K562 (cell line): ENCODE measurements at places on chromosomes 5 and 9.

GRCh38 chr9:69115621-69116020 lies 58.5 kb upstream of the TJP2 start:
- DNase-seq: no peak

GRCh38 chr9:86356871-86357866 lies 3.0 kb upstream of the TUT7 start:
- no peak for DNase-seq

- DNase-seq: peak; percentile 76
These were observed 9.9 kb upstream of the FBP2 start for GRCh38 chr9:94603259-94604160.

- peak; percentile 16 for DNase-seq
These were observed 47.9 kb downstream of the DEPDC1B start for GRCh38 chr5:60651872-60652620.

DNA sequence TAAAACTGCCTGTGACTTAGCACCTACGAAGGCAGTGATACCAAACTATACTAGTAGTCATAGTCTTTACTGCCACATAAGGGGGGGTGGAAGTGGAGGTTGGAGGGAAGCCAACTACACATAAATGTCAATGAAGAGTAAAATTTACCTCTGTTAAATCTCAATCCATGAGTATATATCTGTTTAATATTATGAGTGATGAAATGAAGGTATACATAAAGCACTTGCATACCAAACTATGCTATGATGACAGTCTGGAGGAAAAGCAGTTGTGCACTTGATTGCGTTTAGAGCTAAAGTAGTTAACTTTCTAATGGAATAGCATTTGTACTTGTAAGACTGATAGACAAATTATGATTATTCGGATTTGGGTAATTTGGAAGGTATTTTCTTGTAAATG lies 129.2 kb upstream of the POU5F2 start:
- DNase-seq: no peak

GRCh38 chr9:6557883-6558616 lies 87.5 kb downstream of the GLDC start:
- DNase-seq: no peak

DNA sequence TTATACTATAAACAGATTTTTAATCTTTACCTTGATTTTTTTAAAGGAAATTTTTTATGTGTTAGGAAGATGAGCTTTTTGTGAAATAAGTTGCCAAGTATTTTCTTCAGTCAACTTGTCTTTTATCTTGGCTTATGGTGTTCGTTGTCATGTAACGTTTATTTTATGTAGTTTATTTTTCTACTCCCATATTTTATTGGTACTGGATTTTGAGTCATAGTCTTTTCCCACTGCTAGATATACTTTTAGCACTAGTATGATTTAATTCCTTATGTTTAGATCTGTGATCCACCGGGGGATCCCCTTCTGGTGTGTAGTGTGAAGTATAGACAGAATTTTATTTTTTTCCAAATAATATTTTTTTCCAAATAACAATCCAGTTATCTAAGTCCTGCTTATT lies 54.2 kb downstream of the DENND4C start:
- no peak for DNase-seq

DNA sequence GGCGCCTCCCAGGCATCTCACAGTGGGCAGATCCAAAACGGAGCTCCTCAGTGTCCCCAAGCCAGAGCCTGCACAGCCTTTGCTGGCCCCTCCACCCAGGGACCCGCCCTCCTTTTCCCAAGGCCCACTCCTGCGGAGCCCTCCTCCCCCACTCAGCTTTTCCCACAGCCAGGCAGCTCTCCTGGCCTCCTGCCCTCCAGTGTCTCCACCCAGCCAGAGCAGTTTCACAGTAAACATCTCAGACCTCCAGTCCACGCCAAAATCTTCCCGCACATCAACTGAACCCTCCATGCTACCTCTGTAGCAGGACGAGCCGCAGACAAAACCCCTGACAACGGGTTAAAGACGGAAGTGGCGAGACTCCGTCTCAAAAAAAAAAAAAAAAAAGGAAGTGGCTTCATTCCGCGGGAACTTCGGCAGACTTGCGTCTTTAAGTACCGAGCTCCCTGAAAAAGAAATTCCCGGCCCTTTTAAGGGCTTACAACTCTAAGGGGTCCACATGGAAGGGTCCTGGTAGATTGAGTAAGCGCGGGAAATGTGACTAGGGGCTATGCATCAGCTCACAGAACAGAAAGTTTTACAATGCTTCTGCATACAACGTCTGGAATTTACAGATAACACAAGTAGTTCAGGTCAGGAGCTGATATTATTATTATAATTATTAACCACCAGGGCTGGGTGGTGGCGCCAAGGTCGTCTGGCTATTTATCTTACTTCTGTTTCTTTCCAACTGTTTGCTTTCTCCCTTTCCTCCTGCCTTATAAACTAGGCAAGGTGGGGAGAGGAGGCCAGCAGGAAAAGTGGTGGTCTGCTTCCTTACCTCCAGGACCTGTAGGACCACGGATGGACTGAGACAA lies 11.4 kb upstream of the GRIN1 start:
- peak; percentile 77 for DNase-seq

DNA sequence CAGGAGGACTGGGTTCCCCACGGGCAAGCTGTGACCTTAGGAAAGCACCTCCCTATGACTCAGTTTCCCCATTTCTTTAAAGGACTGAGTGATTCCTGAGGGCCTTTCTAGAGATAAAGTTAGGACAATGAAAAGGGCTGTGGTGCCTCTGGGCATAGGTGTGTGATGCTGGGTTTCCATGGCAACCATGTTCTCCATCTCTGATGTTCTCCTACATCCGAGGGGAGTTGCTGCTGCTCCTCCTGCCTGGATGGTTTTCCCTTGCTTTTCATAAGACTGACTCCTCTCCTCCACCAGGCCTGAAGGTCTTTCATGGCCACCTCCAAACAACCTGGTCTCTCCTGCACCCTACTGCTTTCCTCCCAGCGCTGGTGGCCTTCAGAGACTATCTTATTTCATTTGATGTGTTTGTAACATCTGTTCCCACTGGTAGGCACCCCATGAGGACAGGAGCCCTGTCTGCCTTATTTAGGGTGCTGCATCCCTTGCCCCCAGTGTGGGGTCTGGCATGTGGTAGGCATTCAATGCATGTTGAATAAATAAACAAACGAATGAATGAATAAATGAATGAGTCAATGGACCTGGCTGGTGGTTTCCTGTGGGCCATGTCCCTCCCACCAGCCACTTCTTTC lies 112.2 kb upstream of the HAND1 start:
- DNase-seq: no peak

DNA sequence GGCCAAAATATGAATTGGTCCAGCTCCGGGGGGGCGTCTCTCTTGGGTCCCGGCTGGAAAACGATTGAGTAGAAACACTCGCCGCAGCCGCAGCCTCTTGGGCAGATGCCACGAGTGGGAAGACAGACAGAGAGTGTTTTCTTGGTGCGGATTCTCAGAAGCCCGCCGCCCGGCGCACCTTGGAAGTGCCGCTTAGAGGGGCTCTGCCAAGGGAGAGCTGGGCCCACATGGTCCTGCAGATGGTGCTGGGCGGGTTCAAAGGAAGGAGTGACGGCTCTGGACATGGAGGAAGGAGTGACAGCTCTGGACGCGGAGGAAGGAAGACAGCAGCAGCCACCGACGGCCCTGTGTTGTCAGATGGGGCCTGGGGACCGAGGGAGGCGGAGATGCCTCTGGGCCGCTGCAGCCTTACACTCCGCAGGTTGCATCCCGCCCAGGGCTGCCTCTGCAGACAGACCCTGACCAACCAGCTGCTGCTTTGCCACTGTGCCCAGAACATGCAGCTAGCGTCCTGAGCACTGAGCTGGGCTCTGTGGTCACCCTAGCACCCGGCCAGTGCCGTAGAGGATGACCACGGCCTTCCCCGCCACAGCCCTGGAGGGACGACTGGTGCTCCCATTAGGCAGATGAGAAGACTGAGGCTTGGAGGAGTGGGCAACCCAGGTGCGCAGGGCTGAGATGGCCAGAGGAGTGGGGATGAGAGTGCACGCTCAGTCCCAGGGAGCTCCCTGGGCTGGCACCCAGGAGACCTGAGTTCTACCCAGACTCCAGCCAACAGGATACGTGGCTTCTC lies 20.8 kb upstream of the QRFP start:
- peak; percentile 68 for DNase-seq

DNA sequence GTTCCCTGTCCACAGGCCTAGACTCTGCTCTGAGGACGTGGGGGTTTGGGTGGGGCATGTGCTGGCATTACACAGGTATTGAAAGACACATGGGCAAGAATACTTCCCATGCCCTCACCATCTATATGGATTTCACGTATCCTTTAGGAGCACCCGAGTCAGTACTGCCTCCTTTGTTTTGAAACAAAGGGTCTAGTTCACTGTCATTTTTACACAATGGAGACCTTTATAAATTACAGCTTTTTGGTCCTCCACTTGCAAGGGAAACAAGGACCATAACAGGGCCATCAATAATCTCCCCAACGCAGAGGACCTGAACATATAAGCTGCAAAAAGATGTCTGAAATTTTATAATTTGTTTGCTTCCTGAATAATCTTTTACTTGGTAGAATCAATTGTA lies 24.9 kb upstream of the CRHBP start:
- DNase-seq: no peak

DNA sequence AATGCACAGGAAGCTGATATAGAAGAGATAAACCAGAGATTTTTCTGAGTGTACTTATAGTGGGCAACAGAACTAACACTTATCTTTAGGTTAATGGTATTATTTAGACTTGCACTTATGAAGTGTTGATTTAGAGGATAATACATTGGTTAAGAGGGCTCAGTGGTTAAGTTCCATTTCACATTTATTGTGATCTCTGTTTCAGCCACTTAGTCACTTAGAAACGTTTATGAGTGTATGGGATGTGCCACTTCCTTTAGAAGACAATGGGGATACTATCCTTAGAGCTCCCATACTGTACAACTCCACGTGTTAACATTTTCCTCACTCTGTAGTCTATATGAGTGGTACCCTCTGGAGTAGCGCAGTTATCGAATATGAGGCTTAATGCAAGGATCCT lies 57.5 kb downstream of the PIP5K1B start:
- no peak for DNase-seq

DNA sequence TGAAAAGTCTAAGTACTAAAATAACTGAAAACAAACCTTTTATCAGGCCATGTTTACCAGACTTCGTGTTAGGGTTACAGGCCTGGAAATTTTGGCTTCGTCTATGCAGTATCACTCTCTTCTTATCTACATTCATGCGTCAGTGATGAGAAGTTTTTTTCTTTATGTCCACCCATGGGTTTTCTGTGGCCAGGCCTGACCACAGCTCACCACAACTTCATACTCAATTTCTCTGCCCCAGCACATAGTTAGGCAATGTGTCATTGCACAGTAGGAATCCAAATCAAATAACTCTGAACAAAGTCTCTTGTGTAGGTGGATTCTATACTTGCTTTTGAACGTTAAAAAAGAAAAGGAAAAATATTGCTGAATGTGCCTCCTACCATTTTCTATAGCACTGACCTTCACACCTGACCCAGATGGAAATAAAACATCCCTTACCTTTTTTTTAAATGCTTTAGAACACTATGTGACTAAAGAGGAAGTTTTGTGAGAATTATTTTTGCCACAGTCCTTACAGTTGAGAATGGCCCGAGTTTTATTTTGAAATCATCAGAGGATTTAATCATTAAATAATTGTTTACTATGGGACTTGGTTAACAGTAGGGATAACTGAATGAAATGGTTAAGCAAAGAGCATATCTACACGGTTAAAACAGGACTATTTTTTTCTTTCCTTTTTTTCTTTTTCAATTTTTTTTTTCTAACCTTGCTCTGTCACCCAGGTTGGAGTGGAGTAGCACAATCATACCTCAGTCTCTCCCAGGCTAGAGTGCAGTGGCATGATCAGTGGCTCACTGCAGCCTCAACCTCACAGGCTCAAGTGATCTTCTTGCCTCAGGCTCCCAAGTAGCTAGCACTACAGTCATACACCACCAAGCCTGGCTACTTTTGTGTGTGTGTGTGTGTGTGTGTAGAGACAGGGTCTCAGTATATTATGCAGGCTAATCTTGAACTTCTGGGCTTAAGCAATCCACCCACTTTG lies 1247.0 kb upstream of the ACO1 start:
- no peak for DNase-seq

DNA sequence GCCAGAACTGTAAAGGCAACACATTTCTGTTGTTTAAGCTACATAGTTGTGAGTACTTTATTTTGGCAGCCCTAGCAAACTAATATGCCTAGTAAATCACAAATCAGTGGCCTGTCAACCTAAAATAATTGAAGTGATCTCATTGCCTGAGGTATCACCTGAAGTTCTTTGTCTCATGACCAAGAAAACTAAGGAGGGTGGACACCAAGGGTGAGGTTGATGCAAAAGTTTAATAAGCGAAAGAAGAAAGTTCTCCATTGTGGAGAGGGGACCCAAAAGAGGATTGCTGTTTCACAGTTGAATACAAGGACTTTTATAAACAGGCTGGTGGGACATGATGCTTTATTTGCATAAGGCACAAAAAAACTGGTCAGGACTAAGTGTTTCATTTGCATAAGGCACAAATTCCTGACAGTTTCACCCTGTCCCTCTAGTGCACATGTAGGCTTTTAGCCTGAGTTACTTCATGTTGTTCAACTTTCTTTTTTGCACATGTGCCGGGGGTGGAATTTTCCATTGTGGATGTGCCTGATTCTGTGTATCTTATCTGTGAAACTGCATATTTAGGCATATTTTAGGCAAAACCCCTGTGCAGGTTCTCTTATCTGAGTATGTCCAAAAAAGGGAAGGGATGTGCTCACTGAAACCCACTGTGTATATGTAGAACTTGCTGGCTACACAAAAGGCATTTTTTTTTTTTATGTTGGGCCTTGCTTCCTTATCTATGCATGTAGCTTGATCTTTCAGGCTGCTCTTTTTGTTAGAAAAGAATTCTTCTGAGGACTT lies 108.6 kb upstream of the RAI14 start:
- DNase-seq: no peak

DNA sequence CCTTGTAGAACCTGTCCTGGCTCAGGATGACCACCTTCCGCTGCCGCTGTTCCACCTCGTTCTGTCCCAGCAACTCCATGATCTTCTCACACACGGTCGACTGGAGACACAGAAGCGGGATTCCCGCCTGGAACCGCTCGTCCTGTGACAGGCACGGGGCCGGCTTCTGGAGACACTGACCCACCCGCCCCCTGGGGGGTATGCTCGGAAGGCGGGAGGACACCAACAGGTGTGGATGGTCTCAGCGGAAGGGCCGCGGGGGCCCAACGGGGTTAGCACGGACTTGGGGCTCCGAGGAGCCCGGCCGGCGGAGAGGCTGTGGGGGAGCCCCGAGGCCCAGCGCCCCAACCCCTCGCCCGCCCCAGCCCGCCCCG lies 530 bp downstream of the UCK1 start:
- DNase-seq: peak; percentile 81

DNA sequence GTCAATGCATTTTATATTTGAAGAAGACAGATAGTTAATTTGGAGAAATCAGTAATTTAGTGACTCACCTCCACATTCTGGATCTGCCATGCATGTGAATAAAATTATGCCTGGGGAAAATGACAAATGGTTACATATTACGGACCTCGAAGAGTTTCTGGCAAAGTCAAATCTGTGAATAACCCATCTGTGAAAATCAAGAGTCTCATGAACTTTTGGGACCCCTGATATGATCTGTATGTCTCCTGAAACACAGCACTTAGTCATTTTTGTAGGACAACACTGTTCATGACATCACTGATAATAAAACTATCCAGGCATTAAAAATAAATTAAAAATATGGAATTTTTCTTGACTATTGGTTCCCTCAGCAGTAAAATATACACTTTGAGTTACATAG lies 584.5 kb downstream of the TLE4 start:
- no peak for DNase-seq

GRCh38 chr9:77947651-77948050 lies 84.0 kb downstream of the GNAQ start:
- DNase-seq: no peak
